ENCODE measurements at places on chromosomes 5 and 9. TPM values are rescaled to one million over a fixed set of nuclear protein-coding genes. Genes with fewer than 3 reads are reported as not detected.

Gene TPRN
- polyA plus RNA-seq, result 9.1 TPM

Gene PLCXD3
- 0.03 TPM for polyA plus RNA-seq

Gene SLCO4C1
- 2.4 TPM for polyA plus RNA-seq

Gene PHF24
- 0.05 TPM for polyA plus RNA-seq

Gene IFNA13
- not detected for polyA plus RNA-seq

Gene SLC26A2
- 3.4 TPM for polyA plus RNA-seq

Gene SLC46A2
- polyA plus RNA-seq, result not detected

Gene CLIC3
- 0.57 TPM for polyA plus RNA-seq

Gene MGAT4B
- 37.7 TPM for polyA plus RNA-seq

GRCh38 chr9:129555512-129556215 is 65.2 kb downstream of the C9orf50 start:
- peaks cover 38% of the 10 kb centered on the region for H3K27me3 ChIP-seq
- no peaks in the 10 kb centered on the region for H3K36me3 ChIP-seq
- peaks cover 44% of the 10 kb centered on the region for H3K4me1 ChIP-seq
- H3K27ac ChIP-seq, result no peak overlapping the region
- no peak for DNase-seq

- no peak overlapping the region for H3K27ac ChIP-seq
- no peak overlapping the region for H3K4me3 ChIP-seq
- no peaks in the 10 kb centered on the region for H3K4me1 ChIP-seq
These were observed 1046.9 kb upstream of the WWC1 start for GRCh38 chr5:167244583-167244982.

DNA sequence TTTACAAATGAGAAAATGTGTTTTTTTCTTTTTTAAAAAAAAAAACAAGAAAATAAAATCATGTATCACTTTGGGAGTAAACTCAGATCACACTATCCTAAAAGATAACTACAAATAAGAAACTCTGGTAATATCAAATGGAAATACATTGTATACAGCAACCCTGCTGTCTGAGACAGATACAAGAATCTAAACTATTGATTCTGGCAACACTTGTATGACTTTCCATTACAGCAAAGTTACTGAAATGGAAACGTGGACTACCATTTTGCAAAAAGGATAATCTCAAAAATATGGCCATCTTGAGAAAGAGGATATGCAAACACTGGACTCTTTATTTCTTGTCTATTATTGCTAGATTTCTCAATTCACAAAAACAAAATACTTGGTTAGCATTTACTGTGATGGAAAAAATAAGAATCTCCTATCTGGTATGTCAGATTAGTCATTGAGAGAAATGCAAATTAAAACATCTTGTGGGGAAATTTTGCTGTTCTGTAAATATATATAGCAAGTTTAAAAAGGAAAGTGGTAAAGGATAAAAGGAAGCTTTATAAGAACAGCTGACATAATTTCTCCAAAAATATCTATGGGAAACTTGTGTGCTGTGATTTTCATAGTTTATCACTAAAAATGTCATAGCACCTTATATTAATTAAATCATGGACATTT is 112.9 kb upstream of the FER start:
- DNase-seq, result no peak
- H3K36me3 ChIP-seq, result no peaks in the 10 kb centered on the region
- H3K4me3 ChIP-seq, result no peak overlapping the region
- no peaks in the 10 kb centered on the region for H3K27me3 ChIP-seq
- no peak overlapping the region for H3K27ac ChIP-seq

DNA sequence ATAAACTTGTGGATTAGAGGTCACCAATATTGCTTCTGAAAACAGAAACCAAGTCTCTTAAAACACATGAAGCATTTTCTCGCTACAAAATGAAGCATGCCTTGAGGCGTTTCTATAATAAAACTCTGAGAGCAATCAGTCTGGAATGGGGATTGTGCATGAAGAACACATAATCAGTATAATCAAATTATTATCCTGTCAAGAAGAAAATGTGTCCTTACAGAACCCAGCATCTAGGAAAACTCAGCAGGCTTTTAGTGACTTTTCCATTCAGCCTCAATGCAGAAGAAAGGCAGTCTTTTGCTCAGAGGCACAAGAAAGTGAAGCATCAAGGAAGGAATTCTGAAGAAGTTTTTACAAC is 121.9 kb downstream of the CDH18 start:
- no peak for DNase-seq
- H3K4me3 ChIP-seq, result no peak overlapping the region
- no peaks in the 10 kb centered on the region for H3K4me1 ChIP-seq
- H3K36me3 ChIP-seq, result no peaks in the 10 kb centered on the region

GRCh38 chr5:91443761-91444467 is 60.8 kb upstream of the ARRDC3 start:
- no peak overlapping the region for H3K27ac ChIP-seq
- no peaks in the 10 kb centered on the region for H3K36me3 ChIP-seq
- no peaks in the 10 kb centered on the region for H3K27me3 ChIP-seq
- H3K4me3 ChIP-seq, result no peak overlapping the region

GRCh38 chr5:147519380-147519779 is 9.5 kb upstream of the DPYSL3 start:
- no peak overlapping the region for H3K4me3 ChIP-seq
- H3K36me3 ChIP-seq, result no peaks in the 10 kb centered on the region
- H3K4me1 ChIP-seq, result peaks cover 24% of the 10 kb centered on the region
- no peaks in the 10 kb centered on the region for H3K27me3 ChIP-seq
- H3K27ac ChIP-seq, result no peak overlapping the region

DNA sequence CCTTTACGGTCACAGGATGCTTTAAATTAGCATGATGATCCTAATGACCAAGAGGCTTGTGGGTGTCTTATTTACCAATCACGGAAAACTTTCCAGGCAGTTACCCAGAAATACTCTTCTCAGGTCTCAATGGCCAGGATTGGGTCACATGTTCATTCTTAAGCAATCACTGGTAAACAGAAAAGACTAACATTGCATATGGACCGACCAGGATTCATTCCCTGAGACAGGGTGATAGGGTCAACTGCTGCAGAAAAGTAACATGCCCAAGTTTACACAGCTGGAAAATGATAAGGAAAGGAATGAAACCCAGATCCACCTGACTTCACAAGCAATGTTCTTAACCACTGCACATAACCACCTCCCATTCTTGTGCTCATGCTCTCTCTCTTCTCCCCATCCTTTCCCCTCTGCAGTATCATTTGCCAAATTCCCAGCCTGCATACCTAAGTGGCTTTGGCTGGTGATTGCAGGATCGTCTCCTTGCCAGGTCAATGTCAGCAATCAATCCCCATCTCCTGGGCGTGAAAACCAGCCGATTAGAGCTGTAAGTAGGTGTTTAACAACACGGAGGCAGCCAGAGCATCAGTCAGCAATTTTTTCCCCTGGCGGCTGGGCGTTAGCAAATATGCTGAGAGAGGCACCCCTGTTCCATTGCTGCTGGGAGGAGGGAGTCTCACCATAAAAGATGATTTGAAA is 219.4 kb downstream of the NMUR2 start:
- H3K36me3 ChIP-seq, result no peaks in the 10 kb centered on the region
- H3K27me3 ChIP-seq, result no peaks in the 10 kb centered on the region
- no peak for DNase-seq
- no peak overlapping the region for H3K4me3 ChIP-seq
- 0 out of 2 replicates have a peak, but pooled peaks cover 5% of the 10 kb centered on the region for H3K4me1 ChIP-seq
- no peak overlapping the region for H3K27ac ChIP-seq

DNA sequence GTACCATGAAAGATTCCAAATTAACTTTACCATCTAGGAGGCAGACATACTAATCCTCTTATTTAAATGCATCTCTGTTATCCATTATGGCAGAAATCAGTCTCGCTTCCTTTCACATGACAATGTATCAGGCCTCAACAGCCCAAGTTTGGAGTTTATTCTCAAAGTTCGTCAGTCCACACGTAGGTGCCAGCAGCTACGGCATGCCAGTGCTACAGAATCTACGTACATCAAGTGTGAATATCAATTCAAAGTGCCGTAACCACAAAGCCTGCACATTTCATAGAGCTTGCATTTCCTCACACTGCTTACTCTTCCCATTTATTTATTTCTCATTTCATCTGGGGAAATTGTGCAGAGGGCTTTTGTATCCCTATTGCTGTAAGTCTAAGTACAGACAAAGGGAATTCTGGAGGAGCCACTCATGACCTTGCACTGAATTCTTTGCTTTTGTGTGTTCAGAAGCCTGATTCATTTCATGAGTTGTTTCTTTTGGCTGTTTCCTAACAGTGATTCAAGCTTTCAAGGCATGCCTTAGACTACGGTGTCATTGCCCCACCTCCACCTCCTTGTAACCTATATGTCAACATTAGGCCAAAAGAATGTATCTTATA is 10.0 kb downstream of the ENC1 start:
- no peak for DNase-seq
- no peak overlapping the region for H3K27ac ChIP-seq
- H3K36me3 ChIP-seq, result peaks cover 6% of the 10 kb centered on the region

GRCh38 chr5:81553567-81554212 is 159.8 kb upstream of the ACOT12 start:
- no peaks in the 10 kb centered on the region for H3K27me3 ChIP-seq
- no peak overlapping the region for H3K4me3 ChIP-seq
- no peak overlapping the region for H3K27ac ChIP-seq
- 0 out of 2 replicates have a peak, but pooled peaks cover 6% of the 10 kb centered on the region for H3K4me1 ChIP-seq

DNA sequence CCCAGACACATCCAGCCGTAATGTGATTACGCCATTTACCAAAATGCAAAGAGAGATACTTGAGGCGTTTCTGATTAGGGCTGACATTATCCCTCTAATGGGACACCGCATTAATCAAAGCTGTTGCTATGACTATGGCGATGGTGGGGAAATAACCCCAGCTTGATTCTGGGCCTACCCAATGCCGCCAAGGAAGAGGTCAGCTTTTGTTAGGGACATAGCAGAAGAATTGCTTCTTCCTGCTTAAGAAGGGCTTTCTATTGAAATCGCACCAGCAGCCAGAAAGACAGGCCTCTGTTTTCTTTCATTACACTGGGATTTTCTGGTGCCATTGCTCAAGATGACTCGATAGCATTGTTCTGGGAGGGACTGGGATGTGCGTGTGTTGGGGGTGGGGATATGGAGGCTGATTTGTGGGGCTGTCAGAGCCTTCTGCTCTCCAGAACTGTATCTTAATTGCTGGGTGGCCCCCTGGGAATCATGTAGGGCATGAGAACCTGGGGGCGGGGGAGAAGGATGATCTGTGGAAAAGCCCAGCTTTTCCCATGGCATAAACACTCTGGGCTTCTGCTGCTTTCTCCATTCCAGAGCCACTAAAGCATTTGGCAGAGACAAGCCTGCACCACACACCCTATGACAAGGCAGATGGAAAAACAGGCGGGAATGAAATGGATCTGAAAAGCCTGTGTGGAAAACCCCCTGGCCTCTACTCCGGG is 106.5 kb upstream of the RAD23B start:
- H3K4me3 ChIP-seq, result no peak overlapping the region
- no peak overlapping the region for H3K27ac ChIP-seq
- no peaks in the 10 kb centered on the region for H3K27me3 ChIP-seq
- peak; percentile 6 for DNase-seq
- H3K36me3 ChIP-seq, result no peaks in the 10 kb centered on the region
- peaks cover 8% of the 10 kb centered on the region for H3K4me1 ChIP-seq

GRCh38 chr9:34540827-34541226 is 18.0 kb upstream of the ENHO start:
- no peak overlapping the region for H3K4me3 ChIP-seq
- H3K27me3 ChIP-seq, result no peaks in the 10 kb centered on the region
- no peak for DNase-seq
- no peak overlapping the region for H3K27ac ChIP-seq

DNA sequence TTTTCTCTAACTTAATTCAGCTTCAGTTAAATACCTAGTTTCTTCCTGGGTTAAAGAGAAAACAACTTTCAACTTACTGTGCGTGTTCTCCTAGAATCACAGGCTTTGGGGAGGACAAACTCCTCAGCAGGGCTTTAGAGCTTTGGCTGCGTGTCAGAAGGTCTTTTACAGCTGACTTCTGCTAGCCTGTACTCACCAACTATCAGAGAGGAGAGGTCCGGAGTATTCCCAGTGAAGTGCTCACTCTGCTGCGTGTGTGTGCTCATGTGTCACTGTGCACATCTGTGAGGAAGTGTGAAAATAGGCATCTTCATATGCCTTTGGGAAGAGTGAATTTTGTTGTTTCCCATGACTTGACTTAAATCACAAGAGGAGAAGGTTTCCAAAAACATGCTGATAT is 423.2 kb upstream of the SGCD start:
- H3K27ac ChIP-seq, result no peak overlapping the region
- H3K4me3 ChIP-seq, result no peak overlapping the region
- no peak for DNase-seq
- H3K36me3 ChIP-seq, result no peaks in the 10 kb centered on the region
- H3K27me3 ChIP-seq, result no peaks in the 10 kb centered on the region

DNA sequence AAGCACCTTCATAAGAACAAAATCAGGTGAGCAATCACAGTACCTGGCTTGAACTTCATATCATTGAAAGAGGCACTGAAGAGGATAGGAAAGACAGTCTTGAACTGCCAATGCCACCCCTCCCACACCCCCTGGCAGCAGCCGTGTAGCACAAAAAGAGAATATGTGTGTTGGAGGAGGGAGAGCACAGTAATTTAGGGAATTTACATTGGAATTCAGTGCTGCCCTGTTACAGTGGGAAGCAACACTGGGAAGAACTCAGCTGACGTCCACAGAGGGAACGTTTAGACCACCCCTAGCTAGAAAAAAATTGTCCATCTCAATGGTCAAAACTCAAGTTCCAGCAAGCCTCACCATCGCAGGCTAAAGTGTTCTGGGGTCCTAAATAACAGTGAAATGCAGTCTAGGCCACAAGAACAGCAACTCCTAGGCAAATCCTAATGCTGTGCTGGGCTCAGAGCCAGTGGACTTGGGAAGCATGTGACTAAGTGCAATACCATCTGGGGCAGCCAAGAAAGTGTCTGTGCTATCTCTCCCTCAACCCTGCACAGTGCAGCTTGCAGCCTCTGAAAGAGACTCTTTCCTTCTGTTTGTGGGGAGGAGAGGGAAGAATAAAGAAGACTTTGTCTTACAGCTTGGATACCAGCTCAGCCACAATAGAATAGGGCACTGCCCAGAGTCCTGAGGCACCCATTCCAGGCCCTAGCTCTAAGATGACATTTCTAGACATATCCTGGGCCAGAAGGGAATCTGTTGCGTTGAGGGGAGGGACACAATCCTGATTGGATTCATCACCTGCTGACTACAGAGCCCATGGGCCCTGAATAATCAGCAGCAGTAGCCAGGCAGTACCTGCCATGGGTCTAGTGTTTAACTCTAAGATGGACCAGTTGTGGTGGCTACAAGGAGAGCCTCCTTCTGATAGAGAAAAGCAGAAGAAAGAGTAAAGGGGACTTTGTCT is 62.1 kb upstream of the VLDLR start:
- H3K27me3 ChIP-seq, result no peaks in the 10 kb centered on the region
- no peak overlapping the region for H3K4me3 ChIP-seq
- DNase-seq, result peak; percentile 14
- H3K4me1 ChIP-seq, result no peaks in the 10 kb centered on the region
- H3K36me3 ChIP-seq, result no peaks in the 10 kb centered on the region

GRCh38 chr9:98234245-98234825 is 21.1 kb downstream of the TBC1D2 start:
- H3K4me1 ChIP-seq, result no peaks in the 10 kb centered on the region
- H3K27ac ChIP-seq, result no peak overlapping the region
- no peaks in the 10 kb centered on the region for H3K36me3 ChIP-seq
- no peak overlapping the region for H3K4me3 ChIP-seq
- peak; percentile 53 for DNase-seq
- H3K27me3 ChIP-seq, result no peaks in the 10 kb centered on the region

- no peak for DNase-seq
- H3K4me1 ChIP-seq, result no peaks in the 10 kb centered on the region
- H3K36me3 ChIP-seq, result no peaks in the 10 kb centered on the region
These were observed 97.4 kb downstream of the HINT1 start for GRCh38 chr5:131067636-131068035.
